NCI-H2029 (cell line): ENCODE measurements at places on chromosomes 4 and X.
A peak's percentile ranks its signal among the peaks of the same experiment; 100 is the strongest.

DNA sequence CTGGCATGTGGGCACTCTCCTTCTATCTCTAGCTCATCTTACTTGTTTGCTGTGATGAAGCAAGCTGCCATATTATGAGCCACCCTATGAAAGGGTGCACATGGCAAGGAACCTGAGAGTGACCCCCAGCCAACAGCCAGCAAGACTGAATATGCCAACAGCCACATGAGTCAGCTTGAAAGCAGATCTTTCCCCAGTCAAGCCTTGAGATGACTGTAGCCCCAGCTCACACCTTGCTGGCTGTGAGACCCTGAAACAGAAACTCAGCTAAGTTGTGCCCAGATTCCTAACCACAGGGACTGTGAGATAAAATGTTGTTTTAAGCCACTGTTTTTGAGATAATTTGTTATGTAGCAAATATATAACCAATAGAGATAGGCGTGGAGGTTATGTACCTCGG lies 36.2 kb downstream of the KDM5C start:
- no peak for DNase-seq

GRCh38 chr4:142278663-142279062 lies 567.4 kb downstream of the INPP4B start:
- no peak for DNase-seq

DNA sequence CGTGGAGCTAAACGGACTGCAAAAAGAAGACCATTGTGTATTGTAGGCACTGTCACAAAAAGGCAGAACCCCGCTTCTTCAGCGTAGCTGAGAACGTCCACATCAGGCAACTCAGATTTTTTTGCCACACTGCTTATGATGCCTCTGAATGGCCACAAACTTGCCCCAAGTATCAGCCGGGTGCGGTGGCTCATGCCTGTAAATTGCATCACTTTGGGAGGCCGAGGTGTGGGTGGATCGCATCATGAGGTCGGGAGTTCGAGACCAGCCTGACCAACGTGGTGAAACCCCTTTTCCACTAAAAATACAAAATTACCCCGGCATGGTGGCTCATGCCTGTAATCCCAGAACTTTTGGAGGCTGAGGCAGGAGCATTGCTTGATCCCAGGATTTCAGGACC lies 14.9 kb upstream of the IL3RA start:
- no peak for DNase-seq

DNA sequence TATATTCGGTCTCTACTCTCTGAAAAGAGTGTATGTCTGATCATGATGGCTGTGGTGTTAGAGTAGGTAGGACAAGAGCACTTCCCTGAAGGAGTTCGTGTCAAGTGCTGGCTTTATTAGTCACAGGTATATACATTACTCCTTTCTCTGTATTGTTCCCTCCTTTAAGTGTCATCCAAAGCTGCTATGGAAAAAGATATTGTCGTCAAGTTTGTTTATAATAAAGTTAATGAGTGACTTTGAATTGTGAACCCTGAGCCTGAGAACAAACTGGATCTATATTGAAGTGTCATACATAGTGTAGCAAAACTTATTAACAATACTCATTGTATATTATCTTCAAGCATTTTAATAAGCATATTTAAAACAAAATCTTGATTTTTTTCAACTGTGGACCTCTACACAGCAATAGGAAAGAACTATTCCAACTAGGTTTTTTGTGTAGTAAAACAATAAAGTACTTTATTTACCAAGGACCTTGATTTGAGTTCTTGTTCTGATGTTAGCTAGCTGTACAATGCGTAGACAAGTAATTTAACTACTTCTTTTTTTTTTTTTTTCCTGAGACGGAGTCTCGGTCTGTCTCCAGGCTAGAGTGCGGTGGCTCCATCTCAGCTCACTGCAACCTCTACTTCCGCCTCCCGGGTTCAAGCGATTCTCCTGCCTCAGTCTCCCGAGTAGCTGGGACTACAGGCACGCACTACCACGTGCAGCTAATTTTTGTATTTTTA lies 177.7 kb downstream of the RAPGEF2 start:
- DNase-seq, result peak; percentile 45

- DNase-seq, result no peak
Measured at GRCh38 chrX:52380993-52381392, 12.2 kb downstream of the XAGE2 start.
